ENCODE measurements at places on chromosomes 4 and X.

DNA sequence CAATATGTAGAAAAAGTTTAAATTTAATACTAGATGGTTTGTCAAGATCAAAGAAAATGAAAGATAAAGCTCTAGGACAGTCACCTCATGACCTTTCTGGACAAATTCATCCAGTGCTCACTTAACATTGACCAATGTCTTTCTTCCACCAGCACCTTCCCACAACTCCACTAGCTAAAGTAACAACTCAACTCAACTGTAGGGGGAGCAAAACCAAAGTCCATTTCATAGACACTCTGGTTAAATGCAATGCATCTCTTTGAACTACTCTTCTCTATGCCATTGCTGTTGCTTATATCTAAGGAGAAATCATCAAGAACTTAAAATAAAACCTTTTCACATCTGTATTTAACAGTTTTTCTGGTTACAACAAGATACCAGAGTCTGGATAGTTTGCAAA lies 25.1 kb downstream of the UGT2B4 start:
- peak; percentile 6 for DNase-seq

DNA sequence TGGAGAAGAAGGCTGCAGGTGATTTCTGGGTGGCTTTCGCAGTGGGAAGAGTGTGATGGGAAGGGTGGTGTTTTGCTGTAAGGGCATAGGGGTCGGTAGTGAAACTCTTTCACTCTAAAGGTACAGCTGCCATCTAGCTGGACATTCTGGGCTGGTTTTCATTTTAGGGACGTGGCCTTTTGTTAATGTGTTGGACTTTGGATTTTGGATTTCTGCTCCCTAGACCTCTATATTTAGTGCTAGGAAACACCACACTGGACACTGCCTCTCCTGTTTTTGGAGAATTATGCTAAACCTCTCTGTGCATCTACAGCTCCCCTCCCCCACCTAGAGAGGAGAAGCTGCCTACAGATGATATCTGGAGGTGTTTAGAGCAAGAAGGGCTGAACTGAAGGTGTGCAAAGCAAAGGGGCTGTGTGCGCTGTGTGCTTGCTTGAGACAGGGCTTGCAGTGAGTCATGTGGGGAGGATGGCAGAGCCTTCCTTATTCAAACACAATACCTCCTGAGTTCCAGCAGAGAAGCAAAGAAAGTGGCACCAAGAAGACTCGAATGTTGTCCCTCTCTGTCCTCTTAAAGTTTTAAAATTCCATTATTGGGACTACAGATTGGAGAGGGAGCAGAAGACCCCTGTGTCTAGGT lies 47.9 kb downstream of the STARD8 start:
- no peak for DNase-seq

DNA sequence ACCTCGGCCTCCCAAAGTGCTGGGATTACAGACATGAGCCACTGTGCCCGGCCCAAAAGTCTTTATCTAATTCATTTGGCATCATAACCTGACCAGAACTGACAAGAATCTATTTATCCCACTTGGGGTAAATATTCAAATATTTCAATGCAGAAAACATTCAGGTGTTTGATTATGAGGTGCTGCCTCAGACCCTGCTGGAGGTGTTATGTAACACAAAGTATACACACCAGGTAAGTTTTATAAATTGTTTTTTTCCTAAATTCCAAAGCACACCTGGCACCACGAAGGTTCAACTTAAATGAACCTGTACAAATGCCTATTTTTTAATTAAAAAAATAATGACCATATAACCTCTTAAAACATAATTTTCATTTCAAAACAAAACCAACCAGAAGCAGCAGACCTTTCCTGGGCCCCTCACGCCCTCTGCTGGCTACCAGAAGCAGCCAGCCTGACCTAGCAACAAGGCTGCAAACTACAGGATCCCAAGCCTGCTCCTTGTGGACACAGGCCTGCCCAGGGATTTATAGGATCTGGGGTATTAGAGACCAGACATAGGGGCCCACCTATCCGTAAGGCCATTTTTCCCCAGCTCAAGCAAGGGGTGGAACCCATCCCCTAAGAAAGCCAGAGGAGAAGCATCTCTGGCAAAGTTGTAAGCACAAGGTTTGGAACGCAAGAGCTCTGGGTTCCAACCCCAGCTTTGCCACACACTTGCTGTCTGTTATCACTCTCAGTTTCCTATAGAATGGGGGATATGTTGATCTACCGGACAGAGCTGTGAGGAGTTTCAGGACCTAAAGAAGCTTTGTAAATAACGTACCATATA lies 11.7 kb downstream of the OTUD5 start:
- peak; percentile 77 for DNase-seq

GRCh38 chrX:30880058-30880457 lies 9.0 kb downstream of the TAB3 start:
- no peak for DNase-seq

- no peak for DNase-seq
These were observed at the start of gene VSIG1 for GRCh38 chrX:108044554-108045256. TSS of gene VSIG1 (plus strand) at chrX:108045065. CDS start at chrX:108045131, 66 bp downstream.

DNA sequence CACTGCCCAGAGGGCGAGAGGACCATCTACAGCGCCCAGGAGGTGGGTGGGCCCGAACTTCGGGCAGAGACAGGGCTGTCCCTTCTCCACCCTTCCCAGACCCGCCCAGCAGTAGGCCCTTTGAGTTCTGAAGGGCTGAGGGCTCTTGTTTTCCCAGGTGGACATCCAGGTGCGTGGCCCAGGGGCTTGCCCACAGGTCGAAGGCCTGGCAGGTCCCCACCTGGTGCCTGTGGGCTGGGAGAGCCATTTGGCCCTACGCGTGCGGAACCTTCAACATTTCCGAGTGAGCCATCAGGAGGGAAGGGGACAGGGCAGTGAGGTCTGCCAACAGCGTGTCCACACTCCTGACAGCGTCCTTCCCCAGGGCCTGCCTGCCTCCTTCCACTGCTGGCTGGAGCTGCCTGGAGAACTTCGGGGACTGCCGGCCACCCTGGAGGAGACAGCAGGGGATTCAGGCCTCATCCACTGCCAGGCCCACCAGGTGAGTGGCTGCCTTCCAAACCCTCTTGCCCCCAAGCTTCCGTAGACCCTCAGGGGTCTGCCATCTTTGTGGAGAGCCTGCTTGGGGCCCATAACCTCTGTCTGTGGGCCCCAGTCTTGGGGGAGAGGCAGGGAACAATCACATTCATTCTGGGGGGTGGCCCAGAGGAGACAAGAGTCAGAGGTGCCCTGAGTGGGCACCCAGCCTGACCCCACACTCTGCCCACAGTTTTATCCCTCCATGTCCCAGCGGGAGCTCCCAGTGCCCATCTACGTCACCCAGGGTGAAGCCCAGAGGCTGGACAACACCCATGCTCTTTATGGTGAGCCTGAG lies 6.8 kb downstream of the PLXNB3 start:
- no peak for DNase-seq

GRCh38 chr4:128863312-128864075 lies 54.0 kb downstream of the JADE1 start:
- peak; percentile 81 for DNase-seq

DNA sequence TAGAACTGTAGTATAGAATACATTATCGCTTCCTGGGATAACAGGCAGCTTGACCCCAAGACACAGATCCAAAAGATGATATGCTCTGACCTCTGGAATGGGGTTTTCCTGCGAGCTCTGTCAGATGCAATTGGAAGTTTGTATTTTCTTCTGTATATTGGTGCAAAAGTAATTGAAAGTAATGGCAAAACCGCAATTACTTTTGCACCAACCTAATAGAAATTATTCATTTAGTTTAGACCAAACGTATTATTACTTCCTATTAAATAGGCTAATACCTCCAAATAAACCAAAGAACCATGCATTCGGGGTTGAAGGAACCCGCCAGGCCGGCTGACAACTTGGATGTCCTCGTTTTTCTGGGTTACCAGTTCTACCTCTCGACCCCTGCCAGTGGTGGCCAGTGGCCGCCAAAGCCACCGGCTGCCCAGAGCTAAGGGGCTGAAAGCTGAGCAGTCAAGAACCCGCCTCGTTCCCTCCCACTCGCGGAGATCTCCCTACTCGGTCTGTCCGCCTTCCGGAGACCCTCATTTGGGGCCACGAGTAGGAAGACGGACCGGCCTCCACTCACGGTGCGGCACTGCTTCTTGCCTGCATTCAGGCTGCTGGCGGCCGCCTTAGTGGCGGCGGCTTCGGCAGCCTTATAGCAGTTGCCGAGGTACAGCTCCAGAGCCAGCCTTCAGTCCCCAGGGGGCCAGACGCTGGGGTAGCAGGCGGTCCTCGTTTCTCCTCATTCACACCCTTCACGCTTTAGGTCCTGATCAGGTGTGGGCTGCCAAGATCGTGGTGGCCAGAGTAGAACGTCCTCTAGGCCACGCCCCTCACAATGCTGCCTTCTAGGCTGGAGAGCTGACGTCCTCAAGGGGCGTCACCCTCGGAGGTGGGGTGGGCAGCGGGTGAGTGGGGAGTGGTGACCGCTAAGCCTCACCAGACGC lies 121.9 kb downstream of the RBMX2 start:
- peak; percentile 68 for DNase-seq

DNA sequence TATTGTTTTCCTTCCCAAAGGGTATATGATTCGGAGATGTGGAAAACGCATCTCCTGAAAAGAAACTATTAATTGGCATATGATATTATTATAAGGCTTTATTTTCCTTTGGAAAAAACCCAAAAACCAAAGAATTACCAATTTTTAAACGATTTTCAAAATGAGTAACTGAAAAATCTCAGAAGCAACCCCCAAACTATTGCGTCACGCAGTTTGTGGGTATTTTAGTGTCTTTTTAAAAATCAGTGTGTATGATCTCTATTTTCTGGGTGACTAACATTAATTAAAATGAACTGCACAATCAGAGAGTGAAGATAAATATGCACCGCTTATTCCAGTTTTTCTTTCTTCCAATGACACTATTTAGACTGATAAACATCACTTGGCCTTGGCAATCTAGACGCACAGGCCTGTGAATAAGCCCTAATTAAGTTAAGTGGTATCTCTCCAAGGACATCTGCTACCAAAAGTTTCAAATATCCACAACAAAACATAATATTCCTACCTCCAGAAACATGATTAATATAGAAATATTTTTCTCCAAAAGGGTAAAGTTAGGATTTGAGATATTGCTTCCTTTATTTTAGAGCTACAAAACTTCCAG lies 511.5 kb upstream of the FAM241A start:
- DNase-seq = no peak

GRCh38 chr4:94451051-94451694 lies 569 bp upstream of the PDLIM5 start:
- DNase-seq = no peak

GRCh38 chr4:17427991-17428390 lies 83.9 kb downstream of the QDPR start:
- no peak for DNase-seq

GRCh38 chrX:31266203-31267076 lies 194.6 kb upstream of the FTHL17 start:
- peak; percentile 57 for DNase-seq

GRCh38 chrX:74383611-74384010 lies 37.7 kb upstream of the SLC16A2 start:
- DNase-seq = peak; percentile 55

- no peak for DNase-seq
These were observed 207.6 kb upstream of the HCCS start for GRCh38 chrX:10903523-10903922.

GRCh38 chr4:3725936-3726870 lies 40.0 kb upstream of the ADRA2C start:
- DNase-seq = no peak

- DNase-seq = peak; percentile 18
These were observed 1.1 kb upstream of the SLC10A7 start for GRCh38 chr4:146522869-146523205.

DNA sequence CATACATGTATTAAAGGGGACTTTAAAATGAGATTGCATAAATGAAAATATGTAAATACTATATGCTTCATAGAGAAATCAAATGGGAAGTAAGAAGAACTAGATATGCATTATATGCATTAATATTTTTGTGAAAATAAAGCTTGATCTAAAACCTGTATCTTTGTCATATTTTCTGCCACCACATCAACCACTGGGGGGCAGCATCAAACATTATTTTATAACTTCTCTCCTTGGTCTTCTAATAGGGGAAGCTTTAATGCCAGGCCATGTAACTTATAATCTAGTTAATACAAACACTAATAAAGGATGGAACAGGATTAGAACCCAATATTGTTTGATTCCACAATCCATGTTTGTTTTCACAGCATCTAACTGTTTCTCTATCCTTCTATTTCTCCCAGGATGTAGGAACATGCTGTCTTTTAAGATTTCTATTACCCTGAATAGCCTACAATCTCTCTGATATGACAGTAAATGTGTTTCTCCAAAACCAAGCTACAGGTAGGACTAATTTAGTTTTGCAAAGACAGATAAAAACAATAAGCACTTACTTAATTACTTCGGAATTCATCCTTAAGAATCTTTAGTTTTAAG lies 10.0 kb downstream of the QRFPR start:
- DNase-seq = peak; percentile 19

GRCh38 chr4:104919406-104919805 lies 227.3 kb upstream of the TET2 start:
- DNase-seq = no peak

- DNase-seq = no peak
These were observed 580.7 kb downstream of the KCTD8 start for GRCh38 chr4:43867908-43868307.

DNA sequence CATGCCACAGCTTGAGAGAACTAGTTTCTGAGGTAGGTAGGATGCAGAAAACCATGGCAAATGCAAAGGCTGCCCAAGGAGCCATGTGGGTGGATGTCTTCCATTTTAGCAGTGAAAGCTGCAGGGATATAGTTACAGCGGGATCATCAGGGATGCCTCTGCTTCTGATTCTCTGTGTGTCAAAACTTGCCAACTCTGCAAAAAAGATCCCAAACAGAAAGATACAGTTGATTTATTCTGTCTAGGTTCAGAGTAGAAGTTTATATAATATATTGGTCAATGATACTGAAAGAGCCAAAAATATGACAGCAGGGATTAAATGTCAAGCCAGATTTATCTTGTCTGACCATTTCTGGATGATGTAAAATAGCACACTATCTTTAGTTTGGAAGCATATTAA lies 42.4 kb upstream of the SFRP2 start:
- no peak for DNase-seq

- peak; percentile 49 for DNase-seq
These were observed at the start of gene ABCG2 for GRCh38 chr4:88158489-88159228. TSS of gene ABCG2 (minus strand) at chr4:88158639. CDS start at chr4:88139995, 18,644 bp downstream.

GRCh38 chr4:8705161-8706145 lies 112.9 kb downstream of the CPZ start:
- DNase-seq = no peak

GRCh38 chr4:106297245-106298035 lies 18.6 kb downstream of the TBCK start:
- DNase-seq = no peak

DNA sequence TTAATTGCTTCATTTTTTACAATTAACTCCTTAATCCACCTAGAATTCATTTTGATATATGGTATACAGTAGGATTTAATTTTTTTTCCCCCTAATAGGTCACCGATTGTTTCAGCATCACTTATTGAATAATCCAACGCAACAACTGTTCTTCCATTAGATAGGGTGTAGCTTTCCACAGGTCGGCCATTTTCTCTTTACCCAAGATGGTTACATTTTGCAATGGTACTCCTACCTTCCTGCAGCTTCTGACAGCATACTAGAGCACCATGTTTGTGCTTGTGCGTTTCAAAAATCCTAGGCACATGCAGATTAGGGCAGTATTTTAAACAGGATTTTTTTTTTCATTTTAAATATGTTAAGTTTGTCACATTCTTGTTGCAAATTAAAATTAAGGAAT lies 2.3 kb downstream of the LINC00632 start:
- no peak for DNase-seq

GRCh38 chr4:139828966-139829664 lies 163.5 kb downstream of the MGST2 start:
- DNase-seq = no peak

GRCh38 chrX:99301990-99302389 lies 1108.1 kb downstream of the PCDH19 start:
- peak; percentile 12 for DNase-seq

GRCh38 chr4:47278631-47279030 lies 184.9 kb downstream of the COMMD8 start:
- no peak for DNase-seq

Data from HEK293T (cell line).